ENCODE measurements at places on chromosomes 16 and 17.

DNA sequence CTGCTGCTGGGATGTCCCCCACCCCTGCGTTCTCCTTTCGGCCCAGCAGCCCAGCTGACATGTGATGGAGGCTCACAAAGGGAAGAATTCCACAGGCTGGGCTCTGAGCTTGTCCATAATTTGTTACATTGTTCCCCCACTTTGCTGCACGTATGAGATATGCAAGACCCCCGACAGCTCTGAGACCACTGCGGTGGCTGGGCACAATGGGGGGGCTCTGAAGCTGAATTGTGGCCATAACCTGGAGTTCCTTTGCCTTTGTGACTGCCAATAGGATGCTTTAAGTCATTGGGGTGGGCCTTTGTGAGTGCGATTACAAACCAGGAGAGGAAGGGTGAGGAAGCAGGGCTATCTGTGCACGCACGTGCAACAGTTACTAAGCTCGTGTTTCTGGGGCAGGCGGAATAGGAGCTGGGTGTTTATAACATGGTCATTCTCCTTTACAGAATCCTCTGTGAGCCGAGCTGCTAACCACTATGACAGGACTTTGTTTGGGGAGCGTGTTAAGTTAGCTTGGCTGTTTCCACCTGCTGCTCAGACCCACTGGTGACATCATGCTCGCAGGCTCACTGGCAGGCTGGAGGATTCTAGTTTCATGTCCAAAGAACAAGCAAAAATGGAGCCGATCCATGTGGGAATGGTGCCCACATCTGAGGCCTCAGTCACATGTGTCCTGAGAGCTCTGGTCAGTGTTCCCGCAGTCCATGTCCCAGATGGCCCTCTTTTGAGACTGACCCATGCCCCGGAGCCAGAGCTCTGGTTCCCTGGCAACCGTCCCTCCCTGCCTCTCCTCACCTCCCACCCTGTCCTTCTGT is 208.3 kb upstream of the SALL1 start:
- peak; percentile 88 for DNase-seq

- no peak for DNase-seq
Observed at GRCh38 chr16:81590714-81591544, 146.3 kb downstream of the CMIP start.

DNA sequence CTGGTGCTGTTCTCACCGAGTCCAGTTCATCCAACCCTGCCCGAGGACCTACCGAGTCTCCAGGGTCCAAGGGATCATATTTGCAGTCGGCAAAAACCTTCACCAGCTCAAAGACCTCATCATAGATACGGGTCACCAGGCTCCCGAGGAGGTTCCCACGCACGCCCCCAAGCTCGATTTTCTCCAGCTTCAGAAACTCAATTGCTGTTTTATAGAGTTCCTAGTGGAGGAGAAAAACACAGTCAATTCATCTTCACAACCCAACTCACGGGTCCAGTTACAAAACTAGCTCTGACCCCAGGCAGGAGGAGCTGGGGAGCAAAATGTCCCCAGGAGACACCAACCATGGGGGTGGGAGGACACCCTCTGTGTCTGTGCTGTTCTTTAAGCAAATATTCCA is 10.2 kb downstream of the DNAH17 start:
- no peak for DNase-seq

GRCh38 chr16:88844419-88845036 is 12.2 kb downstream of the GALNS start:
- no peak for DNase-seq

DNA sequence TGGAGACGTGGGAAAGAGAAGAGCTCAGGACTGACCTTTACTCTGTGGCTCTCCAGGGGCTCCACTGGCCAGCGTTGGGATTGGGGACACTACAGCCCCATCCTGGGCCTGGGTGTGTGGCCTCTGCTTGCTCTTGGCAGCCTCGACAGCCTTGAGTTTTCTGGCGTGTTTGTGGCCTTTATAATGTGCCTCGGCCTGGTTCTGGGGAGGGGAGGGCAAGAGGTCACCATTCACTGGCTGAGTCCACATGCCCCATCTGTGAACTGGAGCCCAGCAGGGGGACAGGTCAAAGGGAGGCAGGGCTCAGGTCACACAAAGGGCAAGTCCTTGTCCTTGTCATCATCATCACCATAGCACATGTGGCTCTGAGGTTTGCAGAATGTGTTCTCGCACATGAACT is 11.7 kb downstream of the NKIRAS2 start:
- DNase-seq: no peak

DNA sequence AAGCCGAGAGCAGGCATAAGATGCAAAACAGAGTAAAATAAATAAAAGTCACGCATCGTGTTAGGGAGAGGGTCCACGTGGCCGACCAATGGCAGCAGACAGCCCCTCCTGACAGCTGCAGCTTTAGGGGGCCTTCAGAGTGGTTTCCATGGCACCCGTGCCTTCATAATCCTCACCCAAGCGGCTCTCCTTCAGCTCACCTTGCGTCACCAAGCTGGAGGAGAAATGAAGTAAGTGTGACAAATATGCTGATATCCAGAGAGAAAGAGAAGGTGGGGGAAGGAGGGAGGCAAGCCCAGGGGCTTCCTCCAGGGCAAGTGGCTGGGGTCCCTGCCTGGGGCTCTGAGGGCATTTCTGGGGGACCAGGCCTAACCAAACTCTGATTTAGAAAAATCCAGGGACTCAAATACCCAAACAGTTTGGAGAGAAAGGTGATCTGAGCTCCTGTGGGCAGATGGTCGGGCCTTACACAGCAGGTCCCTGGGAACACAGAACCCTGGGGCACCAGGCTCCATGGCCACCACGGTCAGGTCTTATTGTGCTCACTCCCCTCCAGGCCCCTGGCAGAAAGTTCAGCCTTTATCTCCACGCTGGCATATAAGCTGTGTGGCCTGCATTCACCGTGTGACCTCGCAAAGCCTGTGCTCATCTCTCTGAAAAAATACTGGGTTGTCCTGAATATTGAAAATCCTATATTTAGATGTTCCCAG is 80.7 kb upstream of the TNRC6C start:
- DNase-seq: no peak

DNA sequence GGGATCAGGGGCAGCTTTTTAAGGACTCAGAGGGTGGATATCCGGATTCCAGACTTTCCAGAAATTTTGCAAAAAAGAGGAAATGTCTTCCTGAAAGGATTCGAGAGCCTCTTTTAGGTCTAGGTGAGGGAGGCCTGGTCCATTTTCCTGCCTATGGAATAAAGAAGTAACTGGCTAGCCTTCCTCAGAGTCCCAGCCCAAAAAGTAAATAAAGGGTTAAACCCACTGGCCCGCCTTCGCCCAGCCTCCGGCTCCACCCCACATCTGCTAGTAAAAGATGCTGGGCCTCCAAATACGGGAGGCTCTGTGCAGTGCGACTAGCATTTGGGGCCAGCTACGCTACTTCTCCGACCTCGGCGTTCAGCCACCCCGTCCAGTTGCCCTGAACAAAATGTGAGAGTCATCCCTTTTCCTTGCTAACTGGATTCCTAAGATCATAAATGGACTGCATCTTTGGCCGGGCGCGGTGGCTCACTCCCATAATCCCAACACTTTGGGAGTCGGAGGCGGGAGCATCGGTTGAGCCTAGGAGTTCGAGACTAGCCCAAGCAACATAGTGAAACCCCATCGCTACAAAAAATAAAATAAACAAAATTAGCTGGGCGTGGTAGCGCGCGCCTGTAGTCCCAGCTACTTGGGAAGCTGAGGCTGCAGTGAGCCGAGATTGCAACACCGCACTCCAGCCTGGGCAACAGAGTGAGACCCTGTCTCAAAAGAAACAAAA is 824 bp upstream of the MPP2 start:
- DNase-seq: peak; percentile 59

DNA sequence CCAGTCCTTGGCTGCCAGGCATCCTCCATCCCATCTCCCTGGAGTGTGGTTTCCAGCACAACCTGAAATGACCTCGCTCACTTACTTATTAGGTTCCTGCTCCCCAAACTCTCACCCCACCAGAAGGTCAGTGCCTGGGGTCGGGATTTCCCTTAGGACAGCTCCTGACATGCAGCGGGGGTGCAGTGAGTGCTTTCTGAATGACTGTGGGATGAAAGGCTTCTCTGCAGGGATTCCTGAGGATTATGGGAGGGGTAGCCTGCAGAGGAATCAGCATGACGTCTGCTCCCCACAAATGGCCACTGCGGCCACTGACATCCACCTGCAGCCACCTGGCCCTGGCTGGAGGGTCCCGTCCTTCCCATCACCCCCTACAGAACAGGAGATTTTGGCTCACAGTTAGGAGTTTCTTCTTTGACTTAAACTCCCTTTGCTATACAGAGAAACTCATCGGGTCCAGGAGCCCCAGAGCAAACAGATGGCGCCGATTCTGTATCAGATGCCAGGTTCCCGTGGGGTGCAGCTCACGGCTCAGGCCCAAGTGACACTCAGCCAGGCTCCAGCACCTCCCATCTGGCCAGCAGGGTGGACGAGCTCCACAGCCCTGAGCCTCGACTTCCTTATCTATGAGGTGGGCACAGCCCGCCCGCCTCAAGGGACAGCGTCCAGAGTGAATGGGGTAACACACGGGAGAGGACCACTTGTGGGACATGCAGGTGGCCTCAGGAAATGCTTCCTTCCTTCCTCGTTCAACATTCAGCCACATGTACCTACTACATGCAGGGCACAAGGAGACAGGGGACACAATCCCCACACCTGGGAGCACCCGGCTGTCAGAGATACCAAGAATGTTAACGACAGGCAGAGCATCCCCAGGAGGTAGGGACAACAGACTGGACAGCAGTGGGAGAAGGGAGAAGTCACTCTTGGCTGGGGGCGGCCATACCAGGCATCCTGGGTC is 69.8 kb downstream of the RMI2 start:
- DNase-seq: no peak

- DNase-seq: no peak
Observed at GRCh38 chr17:48731355-48731754, 2.8 kb upstream of the HOXB13 start.

DNA sequence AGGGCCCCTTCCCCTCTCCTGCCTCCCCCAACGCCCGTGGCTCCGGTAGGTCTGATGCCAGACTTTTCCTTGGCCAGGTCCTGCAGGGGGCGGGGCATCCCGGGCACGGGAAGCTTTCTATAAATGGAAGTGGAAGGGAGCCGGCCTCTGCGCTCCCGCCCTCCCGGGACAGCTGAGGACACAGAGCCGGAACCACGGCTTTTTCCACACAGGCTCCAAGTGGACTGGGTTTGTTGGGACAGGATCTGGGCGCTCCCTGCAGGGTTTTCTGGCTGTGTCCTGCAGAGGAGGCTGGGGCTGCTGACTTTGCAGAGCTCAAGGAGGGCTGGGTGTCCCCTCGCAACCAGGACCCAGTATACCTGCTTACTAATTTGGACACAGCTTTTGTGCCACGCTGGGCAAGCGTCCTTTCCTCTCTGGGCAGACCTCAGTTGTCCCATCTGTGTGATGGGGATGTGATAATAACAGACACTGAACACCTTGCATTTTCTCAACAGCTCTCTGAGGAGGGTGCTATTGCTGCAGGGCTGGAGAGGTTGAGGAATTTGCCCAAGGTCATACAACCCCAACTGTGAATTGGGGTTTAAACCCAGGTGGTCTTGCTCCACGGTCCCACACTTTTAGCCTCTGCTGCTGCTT is 1.8 kb downstream of the TNS4 start:
- no peak for DNase-seq

DNA sequence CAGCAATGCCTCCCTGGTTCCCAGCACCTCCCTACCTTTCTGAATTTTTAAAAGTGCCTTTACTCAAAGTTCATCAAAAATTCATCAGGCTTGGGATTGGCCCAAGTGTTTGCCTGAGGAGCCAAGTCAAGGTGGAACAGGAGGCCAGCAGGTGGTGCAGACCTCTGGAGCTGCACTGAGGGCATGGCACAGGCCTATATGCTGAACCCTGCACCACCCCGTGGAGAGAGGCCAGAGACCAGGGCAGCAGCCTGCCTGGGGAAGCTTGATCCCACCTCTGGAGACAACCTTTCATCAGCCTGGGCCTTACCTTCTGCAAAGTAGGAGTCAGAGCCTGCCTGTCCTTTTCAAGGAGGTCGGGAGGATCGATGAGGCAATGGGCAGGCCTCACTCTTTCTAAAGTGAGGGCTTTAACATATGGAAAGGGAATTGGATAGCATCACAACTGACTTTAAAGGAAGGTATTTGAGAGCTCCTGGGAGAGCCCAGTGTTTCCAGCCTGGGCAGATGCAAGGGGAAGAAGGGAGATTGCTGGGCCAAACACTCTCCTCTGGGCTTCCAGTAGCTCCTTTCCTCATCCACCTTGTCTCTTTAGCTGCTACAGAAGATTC is 31.8 kb upstream of the TMEM132E start:
- no peak for DNase-seq

- DNase-seq: no peak
Observed at GRCh38 chr16:48681520-48681919, 71.5 kb upstream of the N4BP1 start.

DNA sequence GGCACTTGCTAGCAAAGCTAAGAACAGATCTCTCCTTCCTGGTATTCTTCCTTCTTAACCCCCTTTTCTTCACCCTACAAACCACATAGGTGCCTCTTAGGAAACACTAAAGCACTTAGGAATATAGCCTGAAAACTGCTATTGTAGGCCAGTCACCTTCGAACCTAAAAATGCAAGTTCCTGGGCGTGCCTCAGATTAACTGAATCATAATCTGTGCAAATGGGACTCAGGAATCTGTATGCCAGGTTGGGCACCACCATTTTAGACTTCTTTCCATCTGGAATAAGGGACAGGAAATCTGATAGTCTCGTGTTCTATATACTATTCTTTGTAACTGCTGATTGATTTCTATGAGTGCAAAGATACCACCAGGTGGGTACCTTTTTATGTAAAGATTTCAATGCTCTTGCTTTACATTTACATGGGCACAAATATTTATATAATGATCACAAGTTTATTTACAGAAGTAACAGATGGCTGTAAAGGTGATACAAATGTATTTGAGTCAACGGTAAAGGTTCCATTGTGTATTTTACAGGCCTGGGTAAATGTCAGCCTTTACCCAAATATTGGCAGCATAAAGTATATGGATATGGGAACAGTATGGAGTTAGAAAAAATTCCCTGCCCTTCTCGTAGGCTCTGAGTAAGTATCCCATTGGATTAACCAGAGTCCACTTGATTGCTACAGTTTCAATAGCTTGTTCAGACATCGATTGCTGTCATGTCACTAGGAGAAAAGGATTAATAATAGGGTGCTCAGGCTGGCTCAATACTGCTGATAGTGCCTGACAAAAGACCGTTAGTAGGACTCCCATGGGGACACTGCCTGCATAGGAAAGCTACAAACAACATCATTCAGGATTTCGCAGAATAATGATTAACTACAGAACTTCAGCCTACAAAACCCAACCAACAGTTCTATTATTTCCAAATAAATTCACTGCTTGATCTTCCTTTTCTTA is 124.7 kb downstream of the SNX11 start:
- no peak for DNase-seq

DNA sequence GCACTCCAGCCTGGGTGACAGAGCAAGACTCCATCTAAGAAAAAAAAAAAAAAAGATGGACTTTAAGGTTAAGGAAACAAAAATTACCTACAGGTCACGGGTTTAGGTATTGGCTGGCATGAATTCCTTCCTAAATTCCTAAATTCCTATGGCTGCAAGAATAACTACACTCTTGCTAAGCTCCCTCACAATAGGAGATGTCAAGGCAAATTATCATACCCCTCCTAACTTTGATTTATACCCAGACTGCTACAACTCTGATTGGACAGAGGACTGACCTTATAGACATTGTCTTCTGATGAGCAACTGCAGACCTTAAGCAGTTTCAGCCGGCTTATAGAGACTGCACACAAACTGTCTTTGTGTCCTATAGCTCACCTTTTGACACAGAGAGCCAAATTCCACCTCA is 25.1 kb upstream of the TMC7 start:
- DNase-seq: no peak
